Activated CD4-positive, alpha-beta memory T cell treated with anti-CD3 and anti-CD28 coated beads for 36 hours (primary cell): ENCODE measurements at places on chromosomes 5 and 9. TPM values are rescaled to one million over a fixed set of nuclear protein-coding genes. Genes with fewer than 3 reads are reported as not detected.
A peak's percentile ranks its signal among the peaks of the same experiment; 100 is the strongest.

GFPT2 gene
- total RNA-seq = 0.15 TPM

SHROOM1 gene
- 1.6 TPM for total RNA-seq

TAF11L10 gene
- total RNA-seq = not detected

PNPLA7 gene
- 3.1 TPM for total RNA-seq

BTNL8 gene
- not detected for total RNA-seq

PCDHB12 gene
- not detected for total RNA-seq

GRCh38 chr5:39896706-39897105 lies 471.9 kb upstream of the DAB2 start:
- H3K27me3 ChIP-seq = peaks cover 2% of the 10 kb centered on the region
- no peak overlapping the region for H3K4me3 ChIP-seq
- no peak overlapping the region for H3K27ac ChIP-seq
- H3K36me3 ChIP-seq = no peaks in the 10 kb centered on the region
- no peak for DNase-seq

GRCh38 chr5:148922606-148923005 lies 96.2 kb downstream of the ADRB2 start:
- H3K4me3 ChIP-seq = no peak overlapping the region
- DNase-seq = peak; percentile 21
- peaks cover 5% of the 10 kb centered on the region for H3K4me1 ChIP-seq
- peaks cover 22% of the 10 kb centered on the region for H3K27me3 ChIP-seq
- no peaks in the 10 kb centered on the region for H3K36me3 ChIP-seq

DNA sequence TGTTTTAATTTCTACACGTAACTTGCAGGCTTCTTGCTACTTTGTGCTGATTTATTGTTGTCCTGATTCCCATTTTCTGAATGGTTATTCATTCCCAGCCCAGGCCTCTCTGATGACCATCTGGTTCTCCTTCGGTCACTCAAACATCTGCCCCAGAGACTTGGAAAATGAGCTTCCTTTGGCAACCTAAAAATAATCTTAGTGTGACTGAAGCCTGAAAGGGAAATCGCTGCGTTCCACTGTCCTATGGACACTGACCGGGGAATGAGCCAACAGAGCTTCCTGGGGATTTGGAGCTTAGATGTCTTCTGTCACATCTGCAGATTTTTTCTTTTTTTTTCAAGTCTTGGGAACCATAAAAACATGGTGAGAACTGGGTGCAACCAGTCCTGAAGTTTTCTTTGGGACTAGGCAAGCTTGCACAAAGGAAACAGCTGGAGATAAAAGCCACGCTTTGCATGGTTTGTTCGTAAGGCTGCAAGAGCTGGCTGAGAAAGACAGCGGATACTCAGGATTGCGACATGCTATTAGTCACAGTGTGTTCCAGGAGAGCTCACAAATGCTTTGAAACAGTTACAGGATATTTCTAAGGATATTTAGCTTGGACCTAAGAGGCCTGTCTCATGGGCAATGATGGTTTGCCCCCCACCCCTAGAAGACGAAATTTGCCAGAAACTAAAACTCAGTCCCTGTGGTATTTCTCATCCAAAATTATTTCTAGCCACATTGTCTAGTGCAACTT lies 146.2 kb downstream of the GOLPH3 start:
- H3K36me3 ChIP-seq = no peaks in the 10 kb centered on the region
- no peak overlapping the region for H3K4me3 ChIP-seq
- DNase-seq = no peak
- no peak overlapping the region for H3K27ac ChIP-seq
- H3K4me1 ChIP-seq = peaks cover 4% of the 10 kb centered on the region

GRCh38 chr5:171447226-171447625 lies 27.8 kb downstream of the FGF18 start:
- no peak overlapping the region for H3K4me3 ChIP-seq
- no peaks in the 10 kb centered on the region for H3K4me1 ChIP-seq
- no peak for DNase-seq

DNA sequence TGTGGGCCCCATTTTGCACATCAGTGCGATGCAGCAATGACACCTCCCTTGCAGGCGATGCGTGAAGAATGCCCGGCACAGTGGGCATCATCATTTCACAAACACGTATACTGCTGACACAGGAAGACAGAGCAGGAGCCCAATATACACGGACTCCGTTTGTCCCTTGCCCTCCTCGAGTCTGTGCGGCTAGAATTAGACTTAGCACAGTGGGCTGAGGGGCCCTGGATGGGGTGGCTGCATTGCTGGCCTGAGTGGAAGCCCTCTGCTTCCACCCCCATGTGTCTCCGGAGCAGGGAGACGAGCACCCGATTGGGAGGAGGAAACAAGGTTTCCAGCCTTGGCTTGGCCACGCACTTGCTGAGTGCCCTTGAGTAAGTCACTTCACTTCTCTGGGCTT lies 40.8 kb downstream of the GSN start:
- no peak overlapping the region for H3K4me3 ChIP-seq
- H3K27ac ChIP-seq = no peak overlapping the region
- H3K36me3 ChIP-seq = no peaks in the 10 kb centered on the region
- DNase-seq = no peak

- H3K27ac ChIP-seq = no peak overlapping the region
- no peaks in the 10 kb centered on the region for H3K27me3 ChIP-seq
- no peak overlapping the region for H3K4me3 ChIP-seq
- no peak for DNase-seq
- no peaks in the 10 kb centered on the region for H3K36me3 ChIP-seq
- no peaks in the 10 kb centered on the region for H3K4me1 ChIP-seq
Measured at GRCh38 chr9:16033921-16034691, 481.3 kb downstream of the CCDC171 start.

DNA sequence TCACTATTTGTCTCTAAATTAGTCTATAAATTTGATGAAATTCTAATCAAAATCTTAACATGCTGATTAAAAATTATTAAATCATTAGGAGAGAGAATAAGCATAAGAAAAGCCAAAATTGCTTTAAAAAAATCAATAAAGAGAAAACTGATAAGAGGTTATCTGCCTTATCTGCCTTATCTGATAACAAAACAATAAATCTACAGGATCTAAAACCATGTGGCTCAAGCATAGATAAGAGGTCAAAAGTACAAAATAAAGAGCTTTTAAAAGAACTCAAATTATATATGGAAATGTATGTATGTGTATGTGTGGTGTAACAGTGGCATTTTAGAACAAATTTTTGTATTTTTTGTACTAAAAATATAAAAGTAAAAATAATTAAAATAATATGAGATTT lies 18.6 kb downstream of the TRIM14 start:
- H3K27ac ChIP-seq = peak overlapping the region; percentile 89
- no peak for DNase-seq
- peaks cover 85% of the 10 kb centered on the region for H3K4me1 ChIP-seq

- H3K4me3 ChIP-seq = no peak overlapping the region
- H3K27me3 ChIP-seq = no peaks in the 10 kb centered on the region
- DNase-seq = no peak
- peaks cover 10% of the 10 kb centered on the region for H3K4me1 ChIP-seq
Measured at GRCh38 chr9:87537625-87538024, 40.0 kb downstream of the DAPK1 start.

DNA sequence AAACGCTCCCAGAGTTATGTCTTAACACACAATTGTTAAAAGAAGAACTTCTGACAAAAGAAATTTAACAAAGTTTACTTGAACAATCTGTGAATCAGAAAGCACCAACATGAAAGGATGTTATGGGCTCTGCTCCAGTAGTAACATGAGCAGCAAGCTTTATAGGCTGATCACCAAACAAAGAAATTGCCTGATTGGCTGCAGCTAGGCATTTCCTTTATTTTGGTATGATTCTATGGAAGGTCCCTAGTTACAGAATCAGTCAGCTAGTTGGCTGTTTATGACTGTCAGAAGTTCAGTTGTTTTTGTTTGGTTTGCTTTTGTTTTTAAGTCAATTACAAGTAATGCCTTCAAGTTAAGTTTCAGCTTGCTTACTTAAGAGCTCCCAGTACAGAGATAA lies 102.4 kb upstream of the SMC2 start:
- no peaks in the 10 kb centered on the region for H3K27me3 ChIP-seq
- H3K4me1 ChIP-seq = peaks cover 7% of the 10 kb centered on the region
- no peak overlapping the region for H3K4me3 ChIP-seq
- H3K27ac ChIP-seq = peak overlapping the region; percentile 65
- DNase-seq = no peak
- no peaks in the 10 kb centered on the region for H3K36me3 ChIP-seq
